ENCODE measurements at places on chromosomes 7 and 10. TPM values are rescaled to one million over a fixed set of nuclear protein-coding genes. Genes with fewer than 3 reads are reported as not detected.

- no peak for DNase-seq
Measured at GRCh38 chr7:105177026-105177425, 163.0 kb downstream of the KMT2E start.

DNA sequence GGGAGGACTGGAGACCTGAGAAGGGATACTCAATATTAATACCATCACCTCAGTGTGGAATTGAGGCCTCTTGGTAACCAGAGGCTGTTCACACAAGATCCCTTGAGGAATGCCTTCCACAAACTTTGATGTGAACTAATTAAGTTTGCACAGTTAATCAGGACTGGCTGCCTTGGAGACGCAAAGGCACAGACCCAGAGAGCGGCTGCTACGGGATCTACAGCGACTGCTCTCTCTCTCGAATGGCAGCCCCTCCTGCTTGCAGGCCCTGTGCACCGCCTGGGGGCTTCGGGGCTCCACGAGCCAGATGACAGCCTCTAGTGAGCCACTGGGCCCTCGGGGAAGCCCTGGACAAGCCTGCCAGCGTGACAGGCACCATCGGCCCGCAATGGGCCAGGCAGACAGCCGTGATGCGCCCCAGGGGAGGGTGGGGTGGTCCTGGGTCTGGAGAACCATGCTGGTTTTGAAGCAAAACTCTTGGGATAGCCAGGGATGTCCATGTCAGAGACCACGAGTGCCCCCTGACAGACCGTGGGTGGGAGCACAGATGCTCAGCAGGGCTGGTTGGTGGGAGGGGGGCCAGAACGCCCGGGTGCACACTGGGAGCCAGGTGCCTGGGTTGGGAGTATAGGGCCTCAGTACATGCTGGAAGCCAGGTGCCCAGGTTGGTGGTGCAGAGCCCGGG is 195.6 kb downstream of the ELFN1 start:
- DNase-seq = no peak

DNA sequence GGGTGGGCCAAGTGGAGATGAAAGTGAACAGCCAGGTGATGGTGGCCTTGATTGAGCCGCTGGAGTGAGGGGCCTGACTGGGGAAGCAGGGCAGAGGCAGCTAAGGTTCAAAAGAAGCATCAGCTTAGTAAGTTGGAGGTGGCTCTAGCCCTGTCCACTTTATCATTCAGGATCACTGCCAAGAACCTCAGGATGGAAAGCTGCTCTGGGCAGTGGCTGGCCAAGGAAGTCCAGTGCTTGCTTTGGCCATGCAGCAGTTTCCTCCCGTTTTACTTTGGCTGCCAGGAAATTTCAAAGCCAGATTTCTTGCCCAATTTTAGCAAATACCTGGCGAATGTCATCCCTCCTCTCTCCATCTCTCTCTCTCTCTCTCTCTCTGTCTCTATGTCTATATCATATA is 384.9 kb downstream of the PLXNA4 start:
- DNase-seq = no peak

GRCh38 chr7:133836666-133837065 is 290.5 kb upstream of the LRGUK start:
- no peak for DNase-seq

DNA sequence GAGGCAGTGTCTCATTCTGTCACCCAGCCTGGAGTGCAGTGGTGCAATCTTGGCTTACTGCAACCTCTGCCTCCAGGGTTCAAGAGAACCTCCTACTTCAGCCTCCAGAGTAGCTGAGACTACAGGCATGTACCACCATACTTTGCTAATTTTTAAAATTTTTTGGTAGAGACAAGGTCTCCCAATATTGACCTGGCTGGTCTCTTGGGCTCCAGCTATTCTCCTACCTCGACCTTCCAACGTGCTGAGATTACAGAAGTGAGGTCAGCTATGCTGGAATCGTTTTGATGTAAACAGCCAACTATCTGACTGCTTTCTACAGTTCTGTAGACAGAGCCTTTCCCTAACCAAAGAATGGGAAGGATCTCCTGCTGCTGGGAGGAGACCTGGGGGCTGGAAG is 375.8 kb downstream of the GATA3 start:
- no peak for DNase-seq

Gene CCDC136
- polyA plus RNA-seq = 27.3 TPM
